GM20000 (cell line): ENCODE measurements at places on chromosomes 7 and 10.

GRCh38 chr7:45460379-45460778, 113.8 kb upstream of the ADCY1 start:
- DNase-seq, result no peak

DNA sequence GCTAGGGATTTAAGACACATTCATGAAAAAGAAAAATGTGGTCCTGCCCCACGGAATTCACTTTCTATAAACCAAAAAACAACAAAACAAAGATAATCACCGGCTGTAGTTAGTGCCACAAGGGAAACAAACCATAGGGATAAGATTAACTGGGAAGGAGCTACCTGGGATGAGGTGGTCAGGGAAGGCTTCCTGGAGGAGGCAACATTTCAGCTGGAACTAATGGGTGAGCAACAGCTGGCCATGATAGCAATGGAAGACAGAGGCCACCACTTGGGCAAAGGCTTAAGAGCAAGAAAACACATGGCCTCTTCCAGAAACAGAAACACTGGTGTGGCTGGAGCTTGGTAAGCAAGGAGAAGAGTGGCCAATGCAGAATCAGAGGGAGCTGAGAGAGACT, 38.4 kb upstream of the ENO4 start:
- no peak for DNase-seq

DNA sequence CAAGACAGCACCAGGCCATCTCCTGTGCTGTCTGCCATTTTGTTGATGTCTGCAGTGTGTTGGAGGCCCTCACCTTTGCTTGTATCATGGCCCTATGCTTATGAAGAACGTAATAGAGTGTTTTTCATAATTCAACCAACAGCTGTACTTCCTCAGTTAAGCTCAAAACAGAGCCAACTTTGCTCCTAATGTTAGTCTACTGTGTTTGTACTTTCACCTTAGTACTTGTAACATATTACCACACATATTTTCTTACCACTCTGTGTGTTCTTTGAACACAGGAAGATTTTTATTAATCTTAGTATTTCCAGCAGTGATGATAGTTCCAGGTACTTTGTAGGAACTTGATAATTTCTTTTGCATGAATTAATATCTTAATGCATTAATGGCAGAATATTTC, 5.9 kb downstream of the ZNF33A start:
- no peak for DNase-seq

DNA sequence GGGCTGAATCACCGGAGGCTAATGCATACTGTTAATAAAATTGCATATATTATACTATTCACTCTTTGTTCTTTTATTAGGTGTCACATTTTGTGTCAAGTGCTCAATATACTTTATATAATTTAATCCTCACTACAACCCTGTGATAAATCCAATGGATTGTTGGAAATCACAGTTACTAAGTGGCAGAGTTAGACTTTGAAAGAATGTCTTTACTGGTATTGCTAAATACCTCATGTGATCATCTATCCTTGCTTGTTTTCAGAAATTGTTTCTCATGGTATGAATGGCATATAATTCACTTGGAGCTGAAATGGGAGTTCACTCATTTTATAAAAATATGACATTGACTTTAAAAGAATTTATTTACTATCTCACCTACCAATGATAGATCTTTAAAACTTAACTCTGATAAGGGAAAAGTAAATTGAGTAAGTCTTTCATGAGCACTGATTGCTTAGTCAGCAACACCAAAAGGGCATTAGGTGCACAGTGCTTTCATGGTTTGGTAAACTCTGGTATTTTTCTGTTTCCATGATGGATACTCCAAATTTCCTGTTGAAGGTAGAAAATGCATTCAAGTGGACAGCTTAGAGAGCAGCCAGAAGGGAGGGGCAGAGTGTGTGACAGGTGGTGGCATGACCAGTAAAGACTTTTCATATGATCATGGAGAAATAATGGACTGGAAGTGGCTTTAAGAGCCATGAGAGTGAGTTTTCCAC, 22.6 kb downstream of the ENKUR start:
- DNase-seq, result no peak

- DNase-seq, result no peak
Measured at GRCh38 chr7:96100737-96101136, 221.2 kb downstream of the SLC25A13 start.

DNA sequence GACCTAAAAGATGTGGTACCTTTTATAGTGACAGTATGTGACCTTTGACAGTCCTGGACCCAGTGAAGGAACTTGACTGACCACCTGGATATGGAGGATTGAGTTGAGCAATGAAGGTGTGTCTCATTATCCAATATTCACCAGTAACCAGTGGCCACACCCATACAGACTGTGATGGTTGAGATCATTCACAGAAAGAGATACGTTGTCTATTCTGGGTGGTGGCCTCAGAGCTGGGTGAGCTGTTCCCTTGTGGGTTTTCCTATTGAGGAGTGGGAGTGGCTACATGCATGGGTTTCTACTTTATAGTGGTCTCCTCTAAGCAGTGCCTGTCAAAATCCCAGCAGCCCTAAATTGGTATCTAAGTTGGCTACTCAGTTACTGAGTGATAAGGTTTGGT, 507.4 kb downstream of the SORCS3 start:
- no peak for DNase-seq

GRCh38 chr7:38685851-38686250, 54.7 kb upstream of the AMPH start:
- no peak for DNase-seq
